ENCODE measurements at places on chromosomes 2 and 18. TPM values are rescaled to one million over a fixed set of nuclear protein-coding genes. Genes with fewer than 3 reads are reported as not detected.

GRCh38 chr2:172725284-172725683 is 10.4 kb upstream of the RAPGEF4 start:
- DNase-seq = no peak

DNA sequence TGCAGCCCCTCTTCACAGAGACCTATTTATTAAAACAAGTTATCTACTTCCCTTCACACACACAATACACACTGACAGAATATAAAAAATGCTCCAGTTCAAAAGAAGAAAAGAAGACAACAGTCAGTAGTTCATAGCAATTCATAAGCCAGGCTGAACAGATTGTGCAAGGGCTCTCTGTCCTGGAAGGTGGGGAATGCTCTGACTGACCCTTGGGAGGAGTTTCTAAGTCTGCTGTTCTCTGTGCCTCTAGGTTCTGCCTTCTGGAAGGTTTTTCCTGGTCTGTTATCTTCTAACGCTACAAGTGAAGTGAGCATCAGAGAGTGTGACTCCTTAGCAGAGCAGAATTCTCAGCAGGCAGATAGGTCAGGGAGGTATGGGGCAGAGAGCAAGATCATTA is 35.7 kb downstream of the SP3 start:
- no peak for DNase-seq

DNA sequence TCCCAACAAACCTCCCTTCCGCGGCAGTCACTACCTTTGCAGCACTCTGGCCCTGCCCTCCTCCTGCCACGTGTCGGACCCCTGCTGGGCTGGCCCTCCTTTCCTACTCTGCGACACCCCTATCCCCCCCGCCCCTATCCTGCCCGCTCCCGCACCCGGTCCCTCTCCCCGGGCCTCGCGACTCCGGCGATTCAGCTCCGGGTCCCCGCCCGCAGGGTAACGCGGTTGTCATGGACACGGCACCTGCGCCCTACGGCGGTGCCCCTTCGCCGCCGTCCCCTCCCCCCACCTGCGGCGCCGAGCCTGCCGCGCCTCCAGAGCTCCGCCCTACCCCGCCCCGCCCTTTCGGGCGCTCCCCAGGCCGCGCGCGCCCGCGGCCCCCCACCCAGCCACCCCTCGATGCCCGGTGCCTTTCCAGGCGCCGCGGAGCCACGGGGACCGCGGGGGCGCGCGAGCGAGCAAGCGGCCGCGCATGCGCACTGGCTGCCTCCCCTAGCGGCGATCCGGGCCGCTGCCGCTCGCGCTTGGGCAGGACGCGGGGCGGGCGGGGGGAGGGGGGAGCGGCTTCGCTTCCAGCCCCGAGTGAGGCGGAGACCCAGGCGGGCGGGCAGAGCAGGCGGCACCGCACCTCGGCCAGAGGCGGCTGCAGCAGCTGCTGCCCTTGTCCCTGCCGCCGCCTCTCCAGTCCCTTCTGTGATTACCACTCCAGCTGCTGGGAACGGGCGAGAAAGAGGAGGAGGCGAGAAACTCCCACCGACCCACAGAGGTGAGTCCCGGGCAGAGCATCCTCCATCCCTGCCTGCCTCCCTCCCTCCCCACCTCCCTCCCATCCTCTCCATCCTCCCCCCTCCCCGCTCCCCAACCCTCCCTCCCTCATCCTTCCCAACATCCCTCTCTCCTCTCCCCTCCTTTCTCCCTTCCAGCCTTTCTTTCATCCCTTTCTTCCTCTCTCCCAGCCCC is at the start of gene CTNNA2:
Gene CTNNA2 (plus strand): TSS at position 610 of the 960 bp plus-strand sequence.
- no peak for DNase-seq

The IL36G gene
- not detected for polyA plus RNA-seq

The STAMBP gene
- 19.0 TPM for polyA plus RNA-seq

The SPIRE1 gene
- polyA plus RNA-seq = 13.1 TPM
